Activated CD4-positive, alpha-beta T cell treated with anti-CD3 and anti-CD28 coated beads for 24 hours (primary cell): ENCODE measurements at places on chromosomes 2 and 18.
A peak's percentile ranks its signal among the peaks of the same experiment; 100 is the strongest.

DNA sequence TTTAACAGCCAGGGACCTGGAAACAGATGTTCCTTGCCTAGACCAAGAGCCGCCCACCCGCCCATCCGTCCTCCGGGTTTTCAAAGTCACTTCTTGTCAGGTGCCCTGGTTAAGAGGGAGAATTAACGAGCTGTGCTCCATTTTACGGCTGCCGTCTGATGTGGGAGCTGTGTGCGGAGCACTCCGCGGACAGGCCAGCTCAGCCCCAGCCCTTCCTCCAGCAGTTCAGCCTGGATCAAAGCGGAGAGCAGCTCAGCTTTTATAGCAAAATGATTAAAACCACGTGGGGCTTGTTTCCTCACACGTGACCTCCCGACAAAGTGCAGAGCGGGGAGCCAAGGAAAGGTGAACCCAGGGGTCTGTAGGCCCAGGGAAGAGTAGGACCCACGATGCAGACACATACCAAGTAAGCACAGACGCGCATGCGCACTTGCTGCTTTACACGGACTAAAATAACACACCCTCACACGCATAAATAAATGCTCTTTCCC, 46.1 kb upstream of the PKDCC start:
- no peak for DNase-seq

GRCh38 chr18:10536280-10536679, 10.5 kb downstream of the NAPG start:
- DNase-seq: no peak

DNA sequence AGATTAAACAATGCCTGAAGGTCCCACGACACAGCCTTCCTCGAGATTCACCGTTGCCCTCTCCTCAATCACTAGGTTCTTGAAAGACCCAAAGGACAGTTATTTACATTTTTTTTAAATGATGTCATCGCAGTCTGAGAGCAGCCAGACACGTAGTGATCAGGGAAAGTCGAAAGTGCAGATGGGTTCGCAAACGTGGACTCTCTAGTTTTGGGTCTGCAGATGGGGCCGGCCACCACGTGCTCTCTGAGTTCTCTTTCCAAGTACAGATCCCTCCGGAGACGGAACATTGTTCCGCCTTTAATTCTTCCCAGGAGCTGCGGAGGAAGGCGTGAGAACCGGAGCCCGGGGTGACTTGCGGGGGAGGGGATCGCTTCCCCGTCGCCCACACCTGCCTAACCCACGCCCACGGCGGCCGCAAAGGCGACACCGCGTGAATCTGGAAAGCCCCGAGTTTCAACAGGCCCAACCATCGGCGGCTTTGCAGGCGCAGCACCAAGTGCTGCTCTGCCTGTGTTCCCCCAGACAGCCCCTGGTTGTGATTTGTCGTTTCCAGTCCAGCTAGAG, 54.3 kb downstream of the PKDCC start:
- peak; percentile 72 for DNase-seq

DNA sequence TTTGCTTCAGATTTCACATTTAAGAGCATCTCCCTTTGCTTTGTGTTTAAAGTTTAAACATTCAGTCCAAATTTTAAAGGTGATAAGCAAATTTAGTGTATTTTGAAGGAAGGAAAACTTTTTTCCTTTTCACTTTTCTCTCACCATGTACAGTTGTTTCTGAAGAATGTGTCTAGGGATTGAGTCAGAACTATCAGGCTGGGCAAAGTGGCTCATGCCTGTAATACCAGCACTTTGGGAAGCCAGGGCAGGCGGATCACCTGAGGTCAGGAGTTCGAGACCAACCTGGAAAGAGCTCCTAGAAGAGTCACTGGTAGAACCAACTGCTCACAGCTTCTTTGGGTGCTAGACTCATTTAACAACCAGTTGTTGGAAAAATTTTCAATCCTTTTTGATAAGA, 327.0 kb upstream of the THUMPD2 start:
- no peak for DNase-seq

DNA sequence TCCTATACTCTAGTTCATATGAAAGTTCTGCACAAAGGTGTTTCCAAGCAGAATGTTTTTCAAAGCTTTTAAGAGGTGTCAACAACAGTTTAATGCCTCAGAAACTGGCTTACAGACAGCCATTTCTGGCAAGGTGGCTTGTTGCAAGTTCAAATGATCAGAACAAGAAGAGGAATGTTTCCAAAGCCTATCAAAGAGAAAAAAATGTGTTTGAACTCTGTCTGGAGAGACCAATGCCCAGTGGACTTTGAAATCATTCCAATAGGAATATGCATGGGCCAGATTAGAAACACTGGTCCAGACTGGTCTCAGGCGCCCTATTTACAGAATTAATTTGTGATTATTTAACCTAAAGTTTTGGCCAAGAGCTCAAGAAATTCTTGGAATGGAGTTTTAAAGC, 106.2 kb downstream of the CPS1 start:
- DNase-seq: no peak
